ENCODE measurements at places on chromosomes 11 and 22. TPM values are rescaled to one million over a fixed set of nuclear protein-coding genes. Genes with fewer than 3 reads are reported as not detected.

The SLC37A4 gene
- 16.8 TPM for total RNA-seq

GRCh38 chr11:86594746-86595145 lies 77.7 kb downstream of the ME3 start:
- DNase-seq: no peak

GRCh38 chr11:133383201-133383600 lies 149.1 kb downstream of the OPCML start:
- DNase-seq: no peak

GRCh38 chr11:112789481-112789880 lies 171.7 kb upstream of the NCAM1 start:
- DNase-seq: no peak

- no peak for DNase-seq
Measured at GRCh38 chr11:76086743-76087635, 119.3 kb downstream of the WNT11 start.

The CTSF gene
- 102 TPM for total RNA-seq

The OR2AT4 gene
- total RNA-seq: 0.10 TPM

DNA sequence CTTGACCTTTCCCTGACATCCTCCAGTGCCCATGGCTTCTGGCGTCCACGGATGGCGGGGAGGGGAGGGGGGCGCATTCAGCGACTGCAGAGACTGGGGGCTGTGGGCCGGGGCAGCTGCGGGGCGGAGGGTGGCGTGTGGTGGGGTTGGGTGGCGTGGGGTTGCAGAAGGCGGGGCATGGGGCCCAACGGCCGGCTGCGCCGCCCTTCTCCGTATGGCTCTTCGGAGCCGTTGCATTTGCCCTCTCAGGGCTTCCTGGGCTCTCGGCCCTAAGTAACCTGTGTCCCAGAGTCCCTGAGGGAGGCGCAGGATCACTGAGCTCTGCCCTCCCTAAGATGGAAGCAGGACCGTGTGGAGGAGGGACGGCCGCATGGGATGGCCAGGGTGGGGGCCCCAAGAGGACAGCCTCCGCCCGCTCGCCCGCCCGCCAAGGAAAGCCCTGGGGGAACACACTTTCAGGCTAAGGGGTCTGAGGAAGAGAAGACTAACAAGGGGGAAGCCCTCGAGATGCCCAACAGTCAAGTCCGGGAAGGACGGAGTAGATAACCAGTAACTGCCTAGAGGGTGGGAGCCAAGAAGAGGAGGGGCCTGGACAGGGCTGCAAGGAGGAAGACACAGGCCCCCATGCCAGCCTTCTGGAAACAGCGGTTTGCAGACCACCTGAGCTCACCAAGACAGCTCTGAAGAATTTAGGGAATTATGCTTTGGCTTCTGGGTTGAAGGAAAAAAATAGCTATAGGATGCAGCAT lies 9.2 kb upstream of the AIFM3 start:
- DNase-seq: no peak

GRCh38 chr22:27788500-27789288 lies 12.9 kb downstream of the MN1 start:
- DNase-seq: no peak

The SLC37A2 gene
- 5.2 TPM for total RNA-seq

DNA sequence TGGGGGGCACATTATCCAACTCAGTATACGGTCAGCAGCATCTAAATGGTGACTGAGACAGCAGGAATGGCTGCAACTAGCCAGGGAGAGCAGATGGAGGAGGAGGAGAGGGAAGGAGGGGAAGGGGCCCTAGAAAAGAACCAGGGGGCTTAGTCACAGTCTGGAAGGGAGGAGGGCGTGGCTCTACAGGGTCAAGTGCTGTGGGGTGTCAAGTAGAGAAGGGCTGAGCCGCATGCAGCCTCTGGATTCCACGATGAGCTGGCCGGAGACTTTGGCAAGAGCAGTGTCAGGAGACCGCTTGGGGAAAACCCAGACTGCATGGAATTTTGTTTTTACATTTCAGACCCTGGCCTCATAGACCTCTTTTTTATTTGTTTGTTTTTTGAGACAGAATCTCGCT lies 25.8 kb upstream of the PPFIA1 start:
- no peak for DNase-seq

- no peak for DNase-seq
Measured at GRCh38 chr11:65278356-65278755, 16.6 kb downstream of the POLA2 start.

DNA sequence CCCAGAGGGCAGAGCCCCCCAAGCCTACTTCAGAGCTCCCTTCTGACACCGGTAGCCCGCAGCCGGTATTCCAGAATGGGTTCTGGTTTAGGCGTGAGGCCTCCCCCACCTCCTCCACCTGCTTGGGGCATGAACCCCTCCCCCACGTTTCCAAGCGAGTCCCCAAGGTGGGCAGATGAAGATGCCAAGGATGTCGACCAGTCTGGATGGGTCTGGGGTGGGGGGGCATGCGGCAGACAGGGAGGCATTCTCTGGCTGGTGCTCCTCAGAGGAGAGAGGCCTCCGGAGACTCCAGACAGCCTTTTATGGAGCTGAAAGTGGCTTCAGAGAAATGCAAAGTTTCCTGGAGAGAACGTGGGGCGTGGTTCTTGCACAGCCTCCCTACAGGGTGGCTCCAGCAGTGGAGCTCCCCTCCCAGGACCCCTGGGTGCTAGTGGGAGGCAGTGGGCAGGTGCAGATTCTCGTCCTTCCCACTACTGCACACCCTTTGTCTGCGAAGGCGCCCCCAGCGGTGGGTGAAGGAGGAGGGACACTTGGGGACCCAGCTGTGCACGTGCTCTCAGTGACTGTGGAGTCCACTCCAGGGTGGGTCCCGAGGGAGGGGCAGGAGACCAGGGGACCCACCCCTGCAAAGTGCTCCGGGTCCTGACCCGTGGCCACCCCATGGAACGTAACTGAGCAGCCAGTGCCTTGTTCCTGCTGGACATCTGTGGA lies 4.2 kb downstream of the CCND1 start:
- DNase-seq: no peak

- no peak for DNase-seq
Measured at GRCh38 chr11:47887910-47888569, 39.9 kb upstream of the NUP160 start.

The OR5D18 gene
- not detected for total RNA-seq

DNA sequence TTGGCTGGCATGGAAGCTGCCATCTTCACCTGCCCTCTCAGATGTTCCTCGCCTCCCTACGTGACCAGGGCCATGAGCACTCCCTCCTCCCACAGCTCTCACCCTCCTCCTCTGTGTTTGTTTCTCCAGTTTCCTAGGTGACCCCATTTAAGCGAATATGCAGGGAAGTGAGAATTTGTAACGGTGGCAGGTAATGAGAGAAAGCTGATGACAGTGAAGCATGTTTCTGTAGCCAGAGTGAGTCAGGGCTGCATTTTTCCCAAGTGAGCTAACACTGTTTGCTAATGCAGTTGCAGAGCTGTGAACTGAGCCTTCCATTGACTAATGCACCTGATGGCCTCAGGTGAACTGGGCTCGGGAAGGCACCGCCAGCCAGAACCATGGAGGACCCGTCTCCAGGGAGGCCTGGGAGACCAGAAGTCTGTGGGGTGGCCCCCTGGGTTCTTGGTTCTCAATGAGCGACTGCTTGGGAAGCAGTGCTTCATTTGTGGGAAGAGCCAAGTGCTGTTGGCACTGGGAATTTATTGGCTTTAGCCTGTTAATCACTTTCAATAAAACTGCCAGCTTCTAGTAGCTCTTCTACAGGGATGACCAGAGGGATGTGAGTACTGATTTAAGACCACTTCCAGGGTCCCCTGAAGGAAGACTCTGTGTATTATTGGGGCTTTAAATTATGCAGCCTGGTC lies 64.5 kb downstream of the BARX2 start:
- DNase-seq: no peak

DNA sequence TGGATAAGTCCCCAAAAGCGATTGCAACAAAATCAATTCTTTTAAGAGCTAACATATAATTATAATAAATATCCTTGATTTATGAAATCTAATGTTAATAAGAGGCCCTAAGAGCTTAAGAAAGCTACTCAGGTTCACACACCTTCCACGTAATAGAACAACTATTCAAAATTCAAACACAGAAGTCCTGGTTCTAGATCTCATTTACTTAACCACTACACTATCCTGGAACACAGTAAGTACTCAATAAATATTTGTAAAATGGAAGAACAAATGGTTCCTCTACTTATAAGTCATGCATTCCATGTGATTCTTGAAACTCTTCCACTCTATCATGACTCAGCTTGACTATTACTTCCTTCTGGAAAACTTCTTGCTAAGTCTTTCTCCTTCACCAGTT lies 268.2 kb downstream of the FAM181B start:
- no peak for DNase-seq

GRCh38 chr11:108338750-108339149 lies 115.9 kb downstream of the ATM start:
- no peak for DNase-seq

GRCh38 chr11:32116668-32117067 lies 25.8 kb downstream of the RCN1 start:
- DNase-seq: no peak

The PKDREJ gene
- total RNA-seq: 0.20 TPM

DNA sequence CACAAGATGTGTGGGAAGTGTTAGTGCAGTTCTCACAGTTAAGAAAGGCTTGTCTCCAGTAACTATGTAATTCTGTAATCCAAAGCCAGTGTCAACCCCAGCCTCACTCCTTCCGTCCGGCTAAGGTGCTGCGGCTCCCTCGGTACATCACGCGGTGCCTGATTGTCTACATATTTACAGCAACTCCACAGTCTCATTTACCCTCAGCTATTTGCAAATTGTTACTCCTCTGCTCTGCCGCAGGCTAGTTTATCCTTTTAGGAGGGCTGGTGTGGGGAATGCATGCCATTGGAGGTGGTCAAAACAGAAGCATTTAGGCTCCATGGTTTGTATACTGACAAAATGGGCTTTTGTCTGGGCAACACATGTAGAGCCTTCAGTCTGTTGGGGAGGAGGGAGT lies 358.3 kb downstream of the METTL15 start:
- no peak for DNase-seq

- no peak for DNase-seq
Measured at GRCh38 chr22:20399866-20400605, 6.1 kb downstream of the ZNF74 start.

The CSF2RB gene
- total RNA-seq: 1.9 TPM

- DNase-seq: no peak
Measured at GRCh38 chr11:30120045-30120589, 103.3 kb upstream of the KCNA4 start.

- no peak for DNase-seq
Measured at GRCh38 chr11:42951266-42951665, 360.5 kb upstream of the API5 start.

DNA sequence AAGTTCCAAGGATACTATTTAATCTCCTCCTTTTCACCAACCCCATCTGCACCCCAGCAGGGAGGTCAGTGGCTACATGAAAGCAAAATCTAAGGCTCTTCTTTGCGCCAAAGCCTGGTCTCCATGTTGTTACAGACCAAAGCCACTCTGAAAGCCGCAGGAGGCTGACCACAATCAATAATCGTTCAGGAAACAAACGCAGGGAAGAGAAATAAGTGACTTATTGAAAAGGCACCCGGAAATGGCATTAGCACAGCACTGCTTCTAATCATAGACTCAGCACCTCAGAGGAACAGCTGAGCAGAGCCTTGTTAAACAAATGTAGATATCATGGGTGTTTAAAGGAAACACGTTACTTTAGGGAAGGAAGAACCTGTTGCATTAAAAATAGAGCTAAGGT lies 183.9 kb downstream of the KIRREL3 start:
- no peak for DNase-seq

DNA sequence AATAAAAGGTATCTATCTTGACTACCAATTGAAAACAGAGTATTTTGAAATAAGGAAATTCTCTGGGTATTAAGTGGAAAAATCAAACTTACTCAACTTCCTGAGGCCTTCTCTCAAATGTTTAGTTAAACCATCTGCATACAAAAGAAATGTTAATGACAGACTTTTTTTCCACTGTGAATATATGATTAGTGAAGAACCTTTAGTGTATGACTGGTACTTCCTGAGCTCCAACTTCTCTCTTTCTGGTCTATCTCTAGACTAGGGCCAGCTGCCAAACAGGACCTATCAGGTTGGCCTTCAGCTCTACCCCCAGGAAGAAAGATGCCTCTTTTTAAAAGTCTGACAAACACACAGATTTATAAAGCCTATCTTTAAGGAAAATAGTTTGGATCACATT lies 68.8 kb upstream of the SCUBE2 start:
- no peak for DNase-seq

DNA sequence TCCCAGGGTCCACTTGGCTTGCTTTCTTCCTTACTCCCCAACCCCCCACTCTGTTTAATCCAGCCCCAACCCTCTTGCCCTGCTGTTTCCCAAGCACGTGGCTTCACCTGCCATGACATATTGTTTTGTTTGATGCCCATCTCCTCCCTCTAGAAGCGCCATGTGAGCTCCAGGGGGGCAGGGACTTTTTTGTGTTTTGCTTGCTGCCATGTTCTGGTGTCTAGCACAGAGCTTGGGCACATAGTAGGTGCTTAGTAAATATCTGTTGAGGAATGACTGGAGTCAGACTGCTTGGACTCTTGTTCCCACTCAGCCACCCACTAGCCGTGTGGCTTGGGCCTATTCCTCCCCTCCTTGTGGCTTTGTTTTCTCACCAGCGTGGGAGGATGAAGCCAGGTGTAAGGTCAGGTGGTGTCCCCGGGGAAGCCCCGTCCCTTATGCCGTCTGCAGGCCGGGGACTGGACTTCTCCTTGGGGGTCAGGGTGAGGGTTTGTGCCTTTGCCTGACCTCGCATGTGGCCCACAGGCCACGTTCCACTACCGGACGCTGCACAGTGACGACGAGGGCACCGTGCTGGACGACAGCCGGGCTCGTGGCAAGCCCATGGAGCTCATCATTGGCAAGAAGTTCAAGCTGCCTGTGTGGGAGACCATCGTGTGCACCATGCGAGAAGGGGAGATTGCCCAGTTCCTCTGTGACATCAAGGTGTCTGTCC lies 3.8 kb downstream of the AIP start:
- no peak for DNase-seq

The MGAT3 gene
- 30.0 TPM for total RNA-seq

DNA sequence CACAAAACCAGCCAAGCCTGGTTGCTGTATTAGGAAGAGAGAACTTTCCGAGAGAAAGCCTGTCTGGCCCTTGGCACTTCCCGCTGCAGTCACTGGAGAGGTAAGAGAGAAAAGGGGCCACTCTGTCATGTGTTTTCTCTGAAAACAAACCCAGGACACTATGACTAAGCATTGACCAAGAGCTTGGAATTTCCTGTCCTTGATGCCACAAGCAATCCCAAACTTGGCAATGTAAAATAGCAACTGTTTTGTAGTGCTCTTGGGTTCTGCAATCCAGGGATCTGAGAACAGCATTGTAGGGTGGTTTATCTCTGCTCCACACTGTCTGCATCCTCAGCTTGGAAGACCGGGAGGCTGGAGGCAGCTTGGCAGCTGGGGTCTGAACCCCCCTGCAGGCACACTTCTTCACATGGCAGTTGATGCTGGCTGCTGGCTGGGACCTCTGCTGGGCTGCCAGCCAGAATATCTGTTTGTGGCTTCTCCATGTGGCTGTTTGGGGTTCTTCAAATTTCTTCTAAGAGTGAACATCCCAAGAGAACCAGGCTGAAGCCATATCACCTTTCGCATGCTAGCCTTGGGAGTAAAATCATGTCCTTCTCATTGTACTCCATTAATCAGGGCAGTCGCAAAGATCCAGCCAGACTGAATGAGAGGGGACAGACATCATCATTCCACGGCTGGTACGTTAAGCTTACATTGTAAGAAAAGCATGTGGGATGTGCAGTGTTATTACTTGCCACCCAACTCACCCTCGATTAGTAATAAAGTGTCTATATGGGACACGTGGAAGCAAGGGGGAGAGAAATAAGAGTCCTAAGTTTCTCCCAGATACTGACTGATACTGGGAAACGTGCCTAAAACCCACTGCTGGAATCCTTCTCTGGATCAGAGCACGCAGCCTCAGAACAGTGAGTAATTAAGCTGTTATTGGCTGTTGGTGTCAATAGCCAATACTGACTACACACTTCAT lies 537.4 kb upstream of the B3GAT1 start:
- no peak for DNase-seq

Measured in spinal cord (tissue), 10 donors.